ENCODE measurements at places on chromosomes 1 and 21. TPM values are rescaled to one million over a fixed set of nuclear protein-coding genes. Genes with fewer than 3 reads are reported as not detected.

ROR1 gene
- 131 TPM for total RNA-seq

PRAMEF25 gene
- not detected for total RNA-seq

KIF21B gene
- total RNA-seq = 2.6 TPM

OBSCN gene
- 10.2 TPM for total RNA-seq

ELOVL1 gene
- 103 TPM for total RNA-seq

DNA sequence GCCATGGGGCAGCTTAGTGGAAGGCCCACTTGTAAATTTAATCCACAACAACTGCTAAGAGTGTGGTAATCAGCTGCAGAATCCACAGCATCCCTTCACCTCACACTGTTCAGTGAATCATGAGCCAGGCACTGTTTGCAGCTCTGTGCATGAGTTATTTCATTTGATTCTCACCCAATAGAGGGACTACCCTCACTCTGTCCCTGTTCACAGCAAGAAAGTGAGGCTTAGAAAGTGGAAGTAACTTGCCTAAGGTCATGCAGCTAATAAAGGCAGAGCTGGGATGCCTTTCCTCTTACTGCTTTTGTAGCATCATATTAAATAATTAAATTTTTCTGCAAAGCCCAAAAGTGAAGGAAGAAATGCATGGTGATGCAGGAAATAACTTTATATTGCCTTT lies 346.5 kb upstream of the PLD5 start:
- H3K4me3 ChIP-seq = no peak overlapping the region
- no peaks in the 10 kb centered on the region for H3K36me3 ChIP-seq
- peaks cover 7% of the 10 kb centered on the region for H3K27me3 ChIP-seq
- no peak overlapping the region for H3K27ac ChIP-seq

- H3K27ac ChIP-seq = no peak overlapping the region
- no peak for DNase-seq
- H3K36me3 ChIP-seq = peaks cover 13% of the 10 kb centered on the region
- peaks cover 3% of the 10 kb centered on the region for H3K4me1 ChIP-seq
Observed at GRCh38 chr1:46065405-46065804, 67.0 kb downstream of the PIK3R3 start.

- no peak overlapping the region for H3K4me3 ChIP-seq
- peaks cover 64% of the 10 kb centered on the region for H3K4me1 ChIP-seq
- peak overlapping the region; percentile 75 for H3K27ac ChIP-seq
- peaks cover 12% of the 10 kb centered on the region for H3K36me3 ChIP-seq
- no peaks in the 10 kb centered on the region for H3K27me3 ChIP-seq
Observed at GRCh38 chr1:8409106-8409505, 91.2 kb downstream of the SLC45A1 start.

- peaks cover 75% of the 10 kb centered on the region for H3K4me1 ChIP-seq
- H3K4me3 ChIP-seq = peak overlapping the region; percentile 41
- no peaks in the 10 kb centered on the region for H3K27me3 ChIP-seq
- peak overlapping the region; percentile 99 for H3K27ac ChIP-seq
Observed at GRCh38 chr21:34807881-34808568, 139.2 kb downstream of the CLIC6 start.

GRCh38 chr1:95578462-95578861 lies 344.5 kb downstream of the RWDD3 start:
- H3K27me3 ChIP-seq = peaks cover 9% of the 10 kb centered on the region
- no peaks in the 10 kb centered on the region for H3K36me3 ChIP-seq
- H3K27ac ChIP-seq = no peak overlapping the region
- no peak for DNase-seq
- H3K4me3 ChIP-seq = no peak overlapping the region

DNA sequence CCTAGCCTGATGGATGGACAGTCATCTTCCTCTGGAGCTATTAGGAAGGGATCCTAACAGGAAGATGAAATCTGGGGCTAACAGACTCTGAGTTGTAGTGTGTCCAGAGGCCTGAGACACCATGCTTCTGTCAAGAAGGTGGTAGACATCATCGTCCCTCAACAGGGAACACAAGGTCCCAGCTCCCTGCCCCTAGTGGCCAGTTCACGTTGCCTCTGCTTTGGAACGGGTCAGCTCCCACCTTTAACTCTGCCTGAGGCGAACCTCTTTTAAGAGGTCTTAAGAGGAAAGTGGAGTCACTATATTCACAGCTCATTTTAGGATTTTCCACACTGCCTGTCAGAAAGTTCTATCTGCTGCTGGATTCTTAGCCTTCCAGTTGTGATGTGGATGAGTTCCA lies 28.3 kb downstream of the LRRC71 start:
- H3K4me3 ChIP-seq = no peak overlapping the region
- H3K36me3 ChIP-seq = peaks cover 63% of the 10 kb centered on the region
- DNase-seq = no peak
- no peaks in the 10 kb centered on the region for H3K4me1 ChIP-seq
- H3K27ac ChIP-seq = no peak overlapping the region

DNA sequence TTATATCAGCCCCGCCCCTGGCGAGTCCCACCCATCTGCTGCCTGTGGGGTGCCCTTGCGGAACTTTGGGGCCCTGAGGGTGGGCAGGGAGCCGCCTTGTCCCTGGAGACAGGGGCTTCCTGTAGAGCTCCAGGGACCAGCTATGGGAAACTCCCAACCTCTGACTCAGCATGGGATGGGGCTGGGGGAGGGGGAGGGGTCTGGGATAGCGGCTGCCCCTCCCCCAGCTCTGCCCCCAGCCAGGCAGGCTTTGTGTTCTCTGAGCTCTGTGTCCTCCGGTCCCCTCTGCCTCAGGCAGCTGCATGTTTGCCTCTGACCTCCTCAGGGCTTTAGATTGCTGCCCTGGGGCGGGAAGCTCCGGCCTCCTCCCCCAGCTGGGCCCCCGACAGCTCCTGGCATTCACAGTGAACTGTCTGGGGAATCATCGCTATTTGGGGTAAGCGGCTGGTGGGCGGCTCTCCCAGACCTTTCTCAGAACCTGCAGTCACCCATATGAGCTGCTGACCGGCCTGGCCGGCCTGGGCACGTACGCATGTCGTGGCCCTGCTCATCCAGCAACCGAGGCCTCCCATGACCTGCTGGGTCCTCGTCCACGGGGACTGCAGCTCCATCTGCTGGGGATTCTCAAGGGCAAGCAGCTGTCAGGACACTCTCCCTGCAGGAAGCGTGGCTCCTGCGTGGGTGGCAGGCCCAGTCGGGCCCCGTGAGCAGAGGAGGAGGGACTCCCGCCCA lies 17.1 kb downstream of the ARHGEF16 start:
- H3K4me1 ChIP-seq = peaks cover 35% of the 10 kb centered on the region
- DNase-seq = no peak
- no peak overlapping the region for H3K4me3 ChIP-seq
- no peaks in the 10 kb centered on the region for H3K36me3 ChIP-seq
- H3K27ac ChIP-seq = peak overlapping the region; percentile 77

- DNase-seq = no peak
- no peak overlapping the region for H3K27ac ChIP-seq
- peaks cover 21% of the 10 kb centered on the region for H3K27me3 ChIP-seq
- H3K36me3 ChIP-seq = no peaks in the 10 kb centered on the region
Observed at GRCh38 chr1:177817937-177818875, 151.7 kb downstream of the SEC16B start.

All from chondrocyte (in vitro differentiated cells).